IPS DF 19.7 (cell line): ENCODE measurements at places on chromosomes 2 and 18.

- DNase-seq, result no peak
Measured at GRCh38 chr18:13292736-13293135, 74.2 kb downstream of the LDLRAD4 start.

DNA sequence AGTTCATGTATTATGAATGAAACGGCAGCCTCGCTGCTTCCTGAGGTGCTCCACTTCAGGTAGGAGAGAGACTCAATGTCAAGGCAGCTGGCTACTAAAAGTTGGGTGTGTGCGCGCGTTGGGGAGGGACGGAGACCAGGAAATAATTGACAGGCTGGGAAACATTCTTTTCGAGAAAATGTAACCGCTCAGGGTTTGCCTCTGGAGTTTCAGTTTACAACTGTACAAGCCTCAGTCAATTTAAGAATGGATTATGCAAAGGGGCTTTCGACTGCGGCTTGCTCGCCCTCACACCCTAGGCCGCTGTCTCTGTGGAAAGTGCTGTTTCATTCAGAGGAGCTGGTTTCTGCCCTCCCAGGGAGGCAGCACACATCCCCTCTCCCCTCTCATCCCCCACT lies 4.4 kb upstream of the SPRED2 start:
- no peak for DNase-seq

- DNase-seq, result no peak
Measured at GRCh38 chr2:104127049-104127770, 726.7 kb upstream of the POU3F3 start.

DNA sequence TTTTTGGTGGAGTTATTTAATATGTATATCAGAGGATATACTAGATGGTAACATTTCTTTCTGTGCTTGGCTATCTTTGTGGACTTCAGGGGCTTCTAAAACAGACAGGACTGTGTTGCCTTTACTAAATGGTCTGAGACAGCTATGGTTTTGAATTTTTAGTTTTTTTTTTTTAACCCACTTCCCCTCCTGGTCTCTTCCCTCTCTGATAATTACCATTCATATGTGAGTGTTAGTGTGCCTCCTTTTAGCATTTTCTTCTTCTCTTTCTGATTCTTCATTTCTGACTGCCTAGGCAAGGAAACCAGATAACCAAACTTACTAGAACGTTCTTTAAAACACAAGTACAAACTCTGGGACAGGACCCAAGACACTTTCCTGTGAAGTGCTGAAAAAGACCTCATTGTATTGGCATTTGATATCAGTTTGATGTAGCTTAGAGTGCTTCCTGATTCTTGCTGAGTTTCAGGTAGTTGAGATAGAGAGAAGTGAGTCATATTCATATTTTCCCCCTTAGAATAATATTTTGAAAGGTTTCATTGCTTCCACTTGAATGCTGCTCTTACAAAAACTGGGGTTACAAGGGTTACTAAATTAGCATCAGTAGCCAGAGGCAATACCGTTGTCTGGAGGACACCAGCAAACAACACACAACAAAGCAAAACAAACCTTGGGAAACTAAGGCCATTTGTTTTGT lies 52.7 kb downstream of the SMAD4 start:
- DNase-seq, result no peak

- DNase-seq, result no peak
Measured at GRCh38 chr2:151815821-151816489, 12.3 kb downstream of the ARL5A start.

DNA sequence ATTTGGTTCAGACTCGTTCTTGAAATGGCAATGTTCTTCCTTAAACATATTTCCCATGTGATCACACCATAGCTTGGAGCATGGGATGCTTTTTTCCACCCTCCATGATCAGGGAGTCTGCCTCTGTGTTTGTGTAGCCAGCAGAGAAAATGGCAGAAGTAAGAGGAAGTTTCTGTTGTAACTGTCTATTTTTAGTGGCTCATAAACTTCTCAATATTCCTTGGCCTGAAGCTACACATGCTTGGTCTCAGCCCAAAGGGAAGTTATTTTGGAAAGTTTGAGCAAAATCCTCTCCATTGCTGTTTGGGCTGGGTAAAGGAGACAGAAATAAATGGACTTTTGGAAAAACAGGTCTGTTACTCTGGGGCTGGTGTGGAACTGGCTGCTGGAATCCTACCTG lies 33.4 kb upstream of the ITGA6 start:
- DNase-seq, result no peak

DNA sequence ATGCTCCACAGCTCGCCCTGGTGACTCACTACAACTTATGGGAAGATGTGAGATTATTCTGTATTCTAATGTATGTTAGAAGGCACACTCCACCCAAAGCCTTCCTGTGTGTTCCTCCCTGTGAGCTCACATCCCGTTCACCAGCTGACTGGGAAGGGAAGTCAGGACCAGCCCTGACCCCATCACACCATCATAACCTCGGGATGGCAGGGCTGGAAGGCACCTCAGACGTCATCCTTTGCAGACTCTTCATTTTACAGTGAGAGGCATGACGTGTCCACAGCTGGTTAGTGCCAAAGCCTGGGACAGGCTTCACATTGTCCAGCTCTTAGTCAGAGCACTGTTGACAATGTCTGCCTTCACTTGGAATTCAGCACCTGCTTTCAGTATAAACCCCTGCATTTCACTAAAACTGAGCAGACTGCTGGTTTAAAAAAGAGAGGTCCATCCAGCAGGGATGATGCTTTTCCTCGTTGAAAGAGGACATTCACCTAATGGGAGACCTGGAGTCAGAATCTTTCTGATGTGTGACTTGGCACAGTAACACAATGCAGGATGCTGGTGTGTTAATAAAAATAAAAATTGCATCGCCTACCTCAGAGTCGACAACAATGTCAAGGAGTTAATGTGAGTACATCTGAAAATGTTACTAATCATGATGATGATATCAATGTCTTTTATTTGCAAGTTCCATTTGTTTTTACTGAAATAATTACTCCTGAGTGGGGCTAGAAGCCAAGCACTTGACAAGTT lies 418.0 kb upstream of the TNP1 start:
- DNase-seq, result no peak

DNA sequence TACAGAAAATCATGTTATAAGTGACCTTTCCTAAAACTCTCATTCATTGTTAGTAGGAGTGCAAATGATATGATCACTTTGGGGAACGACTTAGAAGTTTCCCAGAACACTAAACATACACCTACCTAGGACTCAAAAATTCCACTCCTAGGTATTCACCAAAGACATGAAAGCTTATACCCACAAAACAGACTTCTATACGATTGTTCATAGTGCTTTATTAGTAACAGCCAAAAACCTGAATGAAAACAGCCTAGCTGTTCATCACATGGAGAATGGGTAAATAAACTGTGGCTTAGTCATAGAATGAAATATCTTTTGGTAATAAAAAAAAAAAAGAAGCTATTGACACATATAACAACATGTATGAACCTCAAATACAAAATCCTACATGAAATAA lies 8.8 kb downstream of the NOL10 start:
- DNase-seq, result no peak
